ENCODE measurements at places on chromosomes 5 and 9.

DNA sequence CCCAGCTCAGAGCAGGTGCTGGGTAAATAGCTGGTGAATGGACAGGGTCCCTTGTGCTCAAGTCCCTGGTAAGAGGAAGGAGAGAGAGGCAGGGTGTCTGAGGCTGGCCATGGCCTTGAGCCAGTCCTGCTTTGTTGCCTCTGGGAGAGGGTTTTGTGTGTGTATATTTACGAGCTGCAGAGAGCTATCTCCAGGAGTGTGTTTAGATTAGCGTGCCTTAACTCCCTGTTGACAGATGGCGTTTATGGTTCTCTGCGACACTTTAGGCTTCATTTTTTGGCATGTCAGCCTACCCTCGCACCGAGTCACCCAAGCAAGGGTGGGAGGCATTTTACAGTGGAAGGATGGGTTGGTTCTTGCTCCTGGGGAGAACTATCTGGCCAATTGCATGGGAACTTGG, 22.2 kb downstream of the HMCN2 start:
- DNase-seq, result no peak

DNA sequence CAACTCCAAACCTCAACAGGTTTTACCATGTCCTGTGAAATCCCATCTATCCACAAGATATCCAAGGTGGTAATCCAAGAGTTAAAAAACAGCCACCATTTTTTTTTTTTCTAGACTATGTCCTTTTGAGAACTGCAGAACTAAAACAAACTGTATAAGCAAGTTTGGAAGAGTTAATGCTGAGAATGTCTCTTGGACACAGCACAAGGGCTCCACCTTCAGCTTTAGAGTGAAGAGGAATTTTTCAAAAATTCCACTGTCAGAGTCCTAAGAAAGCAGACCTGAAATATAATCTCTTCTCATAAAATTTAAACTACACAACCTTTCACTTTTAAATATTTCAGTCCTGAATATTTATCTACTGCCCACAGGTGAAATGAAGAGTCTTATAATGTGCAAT, 167.8 kb upstream of the CCNG1 start:
- DNase-seq, result no peak

DNA sequence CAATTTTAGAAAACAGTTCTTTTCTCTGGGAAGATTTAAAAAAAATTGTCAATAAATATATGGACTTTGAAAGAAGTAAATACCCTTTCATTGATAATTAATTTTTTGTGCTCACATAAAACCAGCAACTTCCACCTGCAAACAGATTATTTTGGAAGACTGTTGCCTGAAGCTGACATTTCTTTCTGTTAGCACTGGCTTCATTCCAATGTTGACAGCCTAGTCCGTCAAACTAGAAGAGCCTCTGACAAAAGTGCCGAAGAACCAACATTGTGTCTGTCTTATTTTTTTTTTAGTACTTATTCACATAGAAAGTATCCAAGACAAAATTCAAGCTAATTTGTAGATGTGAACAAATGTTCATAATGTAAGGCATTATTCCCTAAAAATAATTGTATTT, 108.6 kb upstream of the TMEM161B start:
- DNase-seq, result no peak

DNA sequence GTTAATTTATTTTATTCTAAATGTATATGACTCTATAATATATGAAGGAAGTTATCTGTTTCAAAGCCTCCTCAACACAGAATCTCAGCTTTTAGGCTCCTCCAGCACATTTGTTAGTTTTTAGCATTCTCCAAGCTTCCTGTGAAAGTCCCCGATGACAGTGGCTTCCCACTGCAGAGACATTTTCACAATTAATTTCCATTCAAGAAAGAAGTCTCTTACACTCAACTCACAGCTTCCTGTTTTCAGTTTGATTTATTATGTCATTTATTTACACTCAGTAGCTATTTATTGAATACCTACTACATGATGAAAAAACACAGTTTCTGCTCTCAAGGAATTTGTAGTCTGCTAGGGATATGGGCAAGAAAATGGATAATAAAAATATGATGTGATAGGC, 2228.2 kb upstream of the WWC1 start:
- no peak for DNase-seq

DNA sequence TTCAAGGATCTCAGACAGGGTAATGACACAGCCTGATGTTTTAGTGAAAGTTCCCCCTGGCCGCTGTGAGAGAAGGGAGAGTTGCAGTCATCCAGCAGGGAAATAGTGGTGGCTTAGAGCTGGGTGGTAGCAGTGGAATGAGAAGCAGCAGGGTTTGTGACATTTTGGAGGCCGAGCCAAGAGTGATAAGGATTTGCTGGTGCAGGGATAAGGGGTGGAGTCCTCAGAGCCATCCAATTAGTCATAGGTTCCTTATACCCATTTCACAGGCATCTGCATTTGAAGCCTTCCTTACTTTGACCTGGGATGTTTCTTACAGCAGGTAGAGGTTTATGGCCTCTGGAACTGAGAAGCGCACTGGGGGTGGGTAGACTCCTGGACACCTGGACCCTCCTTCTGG, 12.8 kb downstream of the JADE2 start:
- DNase-seq, result no peak

DNA sequence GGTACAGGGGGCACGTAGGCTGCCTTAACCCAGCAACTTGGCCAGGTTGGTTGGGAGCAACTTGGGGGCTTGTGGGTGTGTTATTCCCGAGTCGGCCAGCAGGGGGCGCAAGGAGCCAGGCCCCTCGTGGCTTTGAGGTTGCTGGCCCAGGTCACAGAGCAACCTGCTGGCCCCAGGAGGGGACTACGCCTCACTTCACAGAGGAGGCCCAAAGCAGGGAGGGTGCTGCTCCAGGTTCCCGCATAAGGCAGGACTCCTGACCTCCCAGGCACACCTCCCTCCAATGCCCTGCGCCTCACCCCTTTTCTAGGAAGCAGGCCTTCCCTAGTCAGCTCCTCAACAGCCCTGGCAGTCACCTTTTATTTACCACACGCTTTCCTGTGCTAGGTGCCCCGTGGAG, 18.1 kb downstream of the KYAT1 start:
- peak; percentile 87 for DNase-seq
